ENCODE measurements at places on chromosomes 7 and 10.

DNA sequence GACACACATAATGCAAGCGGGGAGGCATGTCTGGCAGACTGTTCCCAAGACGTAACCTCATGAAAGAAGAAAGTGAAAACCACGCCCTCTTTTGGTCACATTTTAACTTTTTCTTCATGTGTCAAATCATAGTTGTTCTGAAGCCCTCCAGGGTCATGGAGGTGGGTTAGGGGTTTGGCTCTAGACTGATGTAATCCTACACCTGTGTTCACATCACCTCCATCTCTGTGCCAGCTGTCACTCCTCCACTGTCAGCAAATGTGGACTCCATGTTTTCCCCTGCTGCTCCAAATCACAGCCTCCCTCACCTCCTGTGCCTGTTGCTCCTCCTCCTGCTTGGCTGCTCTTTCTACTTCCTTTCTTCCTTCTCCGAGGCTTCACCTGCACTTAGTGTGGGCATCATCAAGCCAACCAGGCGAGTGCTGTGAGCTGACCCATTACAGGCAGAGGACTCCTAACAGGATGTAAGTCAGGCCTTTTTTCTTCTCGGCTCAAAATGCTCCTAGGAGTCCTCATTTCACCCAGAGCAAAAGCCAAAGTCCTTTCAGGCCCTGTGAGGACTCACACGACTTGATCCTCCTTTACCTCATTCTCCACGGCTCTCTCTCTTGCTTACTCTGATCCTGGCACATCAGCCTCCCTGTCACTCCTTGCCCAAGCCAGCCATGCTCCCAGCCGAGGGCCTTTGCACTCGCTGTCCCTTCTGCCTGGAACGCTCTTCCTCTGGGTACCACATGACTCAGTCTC, 66.4 kb upstream of the IFRD1 start:
- no peak for DNase-seq

DNA sequence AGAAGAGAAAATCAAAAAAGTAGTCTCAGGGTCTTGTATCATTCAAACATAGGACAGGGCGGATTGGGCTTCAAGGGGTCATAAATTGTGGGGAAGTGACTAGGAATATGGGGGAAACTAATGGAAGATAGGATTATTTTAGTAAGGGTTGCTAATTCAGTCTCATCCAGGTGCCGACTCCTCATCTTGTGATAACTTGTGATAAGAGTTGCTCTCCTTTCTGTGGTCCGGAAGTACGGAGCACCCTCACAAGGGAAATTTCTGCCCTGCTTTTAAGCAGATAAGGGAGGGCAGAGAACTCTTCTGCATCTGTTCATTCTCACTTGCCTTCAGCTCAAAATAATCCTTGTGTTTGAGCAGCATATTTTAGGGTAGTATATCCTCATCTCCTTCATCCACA, 436.4 kb upstream of the LRGUK start:
- DNase-seq: no peak

- DNase-seq: no peak
Observed at GRCh38 chr10:16155834-16156233, 281.0 kb upstream of the PTER start.

- DNase-seq: no peak
Observed at GRCh38 chr10:93300288-93300917, 181.7 kb downstream of the MYOF start.

DNA sequence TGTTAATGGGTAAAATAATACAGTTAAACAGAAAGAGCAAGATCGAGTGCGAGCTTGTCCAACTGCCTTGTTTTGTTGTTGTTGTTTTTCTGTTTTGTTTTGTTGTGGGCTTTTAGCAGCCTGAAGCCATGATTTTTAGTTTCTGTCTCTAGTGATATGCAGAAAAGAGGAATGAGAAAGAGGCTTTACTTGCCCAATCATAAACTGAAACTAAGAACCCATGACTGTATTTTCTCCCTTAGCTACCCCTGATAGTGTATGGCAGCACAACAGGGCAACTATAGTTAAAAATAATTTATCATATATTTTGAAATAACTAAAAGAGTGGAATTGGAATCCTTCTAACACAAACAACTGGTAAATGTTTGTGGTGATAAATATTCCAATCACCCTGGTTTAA, 493.9 kb downstream of the GLRX3 start:
- DNase-seq: no peak

DNA sequence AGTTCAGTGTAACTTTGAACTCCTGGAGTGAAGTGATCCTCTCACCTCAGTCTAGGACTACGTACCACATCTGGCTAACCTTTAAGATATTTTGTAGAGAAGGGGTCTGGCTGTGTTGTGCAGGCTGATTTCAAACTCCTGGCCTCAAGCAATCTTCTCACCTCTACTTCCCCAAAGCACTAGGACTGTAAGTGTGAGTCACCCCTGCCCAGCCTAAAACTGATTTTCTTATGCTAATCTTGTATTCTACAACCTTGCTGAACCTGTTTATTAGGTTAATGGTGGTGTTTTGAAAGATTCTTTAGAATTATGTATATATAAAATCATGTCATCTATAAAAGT, 58.0 kb downstream of the LCOR start:
- DNase-seq: no peak

GRCh38 chr10:8311526-8312070, 257.1 kb downstream of the GATA3 start:
- DNase-seq: no peak

- no peak for DNase-seq
Observed at GRCh38 chr10:4851846-4852245, 25.8 kb downstream of the AKR1E2 start.

- peak; percentile 29 for DNase-seq
Observed at GRCh38 chr10:3435671-3436070, 263.1 kb upstream of the PITRM1 start.

DNA sequence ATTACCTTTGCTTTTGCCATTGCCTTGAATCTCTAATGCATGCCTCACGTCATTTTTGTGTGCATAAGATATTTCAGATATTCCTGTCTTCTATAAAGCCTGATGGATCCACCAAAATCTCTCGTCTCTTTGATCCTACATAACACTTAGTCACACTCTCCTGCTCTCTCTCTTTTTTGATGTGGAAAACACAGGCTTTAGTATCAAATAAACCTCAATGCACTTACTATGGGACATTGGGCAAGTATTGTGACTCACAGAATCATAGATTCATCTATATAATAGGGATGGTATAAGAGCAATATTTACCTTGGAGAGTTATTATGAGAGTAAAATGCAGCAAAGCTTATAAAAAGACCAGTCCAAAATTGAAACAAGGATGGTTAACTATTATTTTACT, 39.1 kb downstream of the DKK1 start:
- DNase-seq: no peak

DNA sequence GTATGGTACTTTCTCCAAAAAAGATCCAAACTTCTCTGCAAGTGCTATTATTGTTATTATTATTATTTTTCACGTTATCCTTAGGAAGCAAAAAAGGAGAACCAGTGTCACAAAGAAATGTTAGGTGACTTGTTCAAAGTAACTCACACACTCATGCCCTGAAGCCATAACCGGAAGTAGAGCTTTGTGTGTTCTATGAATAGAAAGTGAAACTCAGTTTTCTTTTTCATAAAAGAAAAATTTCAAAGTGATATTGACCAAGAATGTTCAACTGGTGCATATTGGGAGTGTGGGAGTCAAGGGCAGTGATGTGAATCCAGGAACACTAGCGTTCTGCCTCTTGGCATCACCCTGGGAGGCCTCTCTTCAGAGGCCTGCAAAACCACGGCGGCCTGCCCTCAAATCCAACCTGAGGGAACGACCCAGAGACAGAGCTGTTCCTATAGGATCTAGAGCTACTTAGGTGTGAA, 106.1 kb downstream of the PRKCQ start:
- DNase-seq: peak; percentile 2

DNA sequence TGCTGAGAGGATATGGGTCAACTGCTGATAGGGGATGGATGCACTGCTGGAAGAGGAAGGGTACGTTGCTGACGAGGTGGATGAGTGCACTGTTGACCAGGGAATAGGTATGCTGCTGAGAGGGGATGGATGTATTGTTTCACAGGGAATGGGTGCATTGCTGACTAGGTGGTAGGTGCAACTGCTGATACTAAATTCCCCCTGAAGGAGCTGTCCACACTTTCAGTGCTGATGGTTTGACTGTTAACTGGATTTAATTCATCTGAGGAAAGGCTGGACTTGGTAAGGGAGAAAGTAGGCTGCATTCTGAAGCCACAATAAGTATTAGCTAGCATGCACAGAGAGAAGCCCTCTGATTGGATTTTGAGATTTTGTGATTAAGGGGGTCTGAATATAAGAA, 1196.8 kb upstream of the PHF14 start:
- no peak for DNase-seq

GRCh38 chr7:45027774-45028114, 27.7 kb downstream of the CCM2 start:
- no peak for DNase-seq

GRCh38 chr10:72009425-72010081, 45.4 kb downstream of the CHST3 start:
- peak; percentile 98 for DNase-seq

GRCh38 chr10:13959443-13960359, 371.0 kb downstream of the FRMD4A start:
- DNase-seq: no peak

GRCh38 chr10:57119684-57120083, 758.6 kb upstream of the ZWINT start:
- no peak for DNase-seq

DNA sequence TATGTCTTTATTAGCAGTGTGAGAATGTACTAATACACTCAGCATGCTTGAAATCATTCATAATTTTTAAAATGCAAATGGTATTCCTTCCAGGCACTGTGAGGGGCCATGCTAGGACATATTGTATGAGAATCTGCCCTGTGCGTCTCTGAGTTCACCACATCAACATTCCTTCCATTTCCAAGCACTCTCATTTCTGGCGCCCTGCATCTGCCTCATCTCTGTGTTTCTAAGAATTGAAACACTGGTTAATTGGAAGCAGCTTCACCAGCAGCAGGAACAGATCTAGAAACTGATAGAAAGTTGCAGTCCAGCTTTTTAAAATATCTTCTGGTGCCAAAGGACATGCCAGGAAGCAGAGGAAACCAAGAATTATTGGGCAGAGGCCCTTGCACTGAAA, 555.9 kb upstream of the DPP6 start:
- no peak for DNase-seq

GRCh38 chr10:3924344-3924743, 139.3 kb upstream of the KLF6 start:
- DNase-seq: peak; percentile 47

DNA sequence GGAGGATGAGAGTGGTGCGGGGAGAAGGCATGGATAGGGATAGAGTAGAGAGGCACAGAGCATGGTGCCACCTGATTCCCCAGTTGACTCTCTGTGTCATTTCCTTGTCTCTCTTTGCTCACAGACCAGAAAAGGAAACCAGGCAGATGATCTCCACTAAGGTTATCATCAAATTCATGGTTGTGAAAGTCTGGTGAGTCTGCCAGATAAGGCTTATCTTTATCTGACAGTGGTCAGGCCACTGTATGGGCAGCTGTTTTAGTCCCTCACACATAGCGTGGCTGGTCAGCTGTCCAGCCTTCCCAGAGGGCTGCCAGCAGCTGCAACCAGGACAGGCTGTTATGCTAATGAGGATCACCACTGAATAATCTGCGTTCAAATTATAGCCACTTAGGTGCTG, 99.0 kb downstream of the ADRA2A start:
- DNase-seq: no peak

- DNase-seq: no peak
Observed at GRCh38 chr10:112288486-112288885, 5.3 kb downstream of the TECTB start.

- no peak for DNase-seq
Observed at GRCh38 chr7:1818575-1819258, 148.6 kb downstream of the ELFN1 start.

DNA sequence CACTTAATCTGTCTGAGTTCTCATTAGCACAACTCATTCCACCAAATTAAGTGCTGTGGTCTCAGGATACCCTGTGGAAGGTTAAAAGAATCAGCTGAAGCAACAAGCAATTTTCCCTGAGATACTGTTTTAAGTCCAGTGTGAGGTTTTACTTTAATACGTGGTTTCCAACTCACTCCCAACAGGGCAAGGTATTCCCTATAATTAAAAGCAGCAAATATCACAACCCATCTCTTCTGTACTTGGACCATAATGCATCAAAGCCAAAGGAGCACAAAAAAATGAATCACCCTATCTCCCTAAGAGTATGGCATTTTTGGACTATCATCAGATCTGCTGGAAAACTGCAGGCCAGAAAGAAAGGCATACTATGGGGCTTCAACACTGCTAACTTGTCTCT, 4.9 kb downstream of the CADPS2 start:
- no peak for DNase-seq

DNA sequence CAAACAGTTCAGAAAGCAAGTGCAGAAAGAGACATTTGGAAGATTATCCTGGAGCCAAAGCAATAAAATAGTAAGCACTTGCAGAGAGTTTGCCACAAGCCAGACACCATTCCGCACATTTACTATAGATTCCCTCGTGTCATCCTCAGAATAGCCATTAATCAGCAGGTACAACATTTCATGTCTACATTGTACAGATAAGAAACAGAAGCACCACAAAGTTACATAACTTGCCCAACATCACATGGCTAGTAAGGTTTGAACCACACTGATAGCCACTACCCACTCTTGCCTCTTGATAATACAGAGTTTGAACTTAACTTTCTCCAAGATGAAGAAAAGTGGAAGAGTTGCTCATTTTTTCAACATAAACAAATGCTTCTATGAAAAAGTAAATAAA, 40.6 kb upstream of the GHITM start:
- no peak for DNase-seq

- DNase-seq: no peak
Observed at GRCh38 chr7:80922253-80923049, 3.6 kb upstream of the SEMA3C start.

DNA sequence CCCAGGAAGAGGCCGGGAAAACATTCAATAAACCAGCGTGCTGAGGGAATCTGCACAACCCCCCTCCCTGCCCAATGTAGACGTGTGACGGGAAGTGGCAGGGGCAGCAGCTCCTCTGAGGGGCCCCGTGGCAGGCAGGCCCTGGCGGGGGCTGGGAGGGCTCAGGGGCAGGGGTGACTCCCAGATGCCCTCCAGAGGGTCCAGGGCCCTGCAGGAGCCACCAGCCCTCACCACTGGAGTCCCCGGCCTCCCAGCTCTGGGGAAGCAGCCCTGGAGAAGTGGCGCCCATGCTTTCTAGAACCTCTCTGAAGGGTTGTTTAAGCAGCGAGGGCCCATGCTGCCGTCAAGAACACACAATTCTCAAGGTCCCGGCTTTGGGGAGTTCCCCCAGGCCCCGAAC, 8.4 kb upstream of the GPER1 start:
- no peak for DNase-seq

- peak; percentile 53 for DNase-seq
Observed at GRCh38 chr7:366161-366803, 76.3 kb downstream of the FOXL3 start.

DNA sequence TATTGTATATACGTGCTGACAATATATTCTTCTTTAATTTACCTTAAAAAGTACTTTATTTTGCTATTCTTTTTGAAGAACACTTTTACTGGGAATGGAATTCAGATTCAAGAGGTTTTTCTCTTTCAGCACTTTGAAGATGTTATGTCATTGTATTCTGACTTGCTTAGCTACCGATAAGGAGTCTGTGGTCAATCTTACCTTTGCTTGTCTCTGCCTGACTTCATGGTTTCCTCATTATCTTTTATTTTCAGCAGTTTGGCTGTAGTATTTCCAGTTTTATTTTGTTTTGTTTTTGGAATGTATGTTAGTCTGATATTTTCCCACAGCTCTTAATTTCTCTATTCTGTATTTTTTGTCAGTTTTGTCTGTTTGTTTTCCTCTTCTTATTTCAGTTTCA, 187.9 kb upstream of the SMIM30 start:
- DNase-seq: no peak
